Heart left ventricle (tissue), 16 donors: ENCODE measurements at places on chromosomes 7 and 10.

DNA sequence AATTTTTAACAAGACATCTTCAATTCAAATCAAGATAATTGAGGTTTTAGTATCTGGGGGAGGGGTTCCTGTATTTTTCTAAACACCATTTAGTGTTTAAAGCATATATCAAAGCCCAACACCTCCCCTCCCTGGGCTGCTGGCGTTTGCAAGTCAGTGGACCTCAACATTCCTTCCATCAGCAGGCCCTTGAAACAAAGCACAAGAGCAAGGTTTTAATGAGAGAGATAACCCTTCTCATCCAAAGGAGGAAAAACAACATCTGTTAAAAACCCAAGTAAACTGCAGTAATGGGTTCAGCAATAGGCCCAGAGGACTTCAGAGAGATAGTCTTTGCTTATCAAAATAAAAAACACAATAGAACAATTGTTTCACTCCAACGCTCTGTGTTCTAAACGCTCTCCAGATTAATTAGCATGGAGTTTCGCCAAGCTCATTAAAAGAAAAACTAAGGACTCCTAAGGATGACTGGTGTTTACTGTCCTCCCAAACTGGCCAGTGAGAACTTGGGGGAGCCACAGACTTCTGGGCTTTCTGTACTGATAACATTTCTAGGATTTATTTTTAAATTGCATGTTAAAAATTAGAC lies 2.5 kb downstream of the JCAD start:
- no peak for DNase-seq

DNA sequence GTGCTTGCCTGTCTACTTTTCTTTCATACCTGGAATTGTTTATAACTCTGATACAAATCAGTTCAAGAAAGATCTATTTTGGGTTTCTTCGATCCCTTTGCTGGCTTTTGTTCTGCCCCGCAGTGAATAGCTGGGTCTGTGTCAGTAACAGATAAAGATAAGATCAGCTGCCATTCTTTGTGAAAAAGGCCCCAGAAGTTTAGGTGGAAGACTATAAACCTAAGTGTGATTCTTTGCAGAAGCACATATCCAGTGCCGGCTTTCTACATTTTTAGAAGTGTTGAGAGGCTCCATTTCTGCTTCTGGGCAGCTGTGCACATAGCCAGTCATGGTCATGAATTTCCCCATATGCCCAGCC lies 686.4 kb upstream of the C7orf33 start:
- DNase-seq, result no peak

GRCh38 chr7:143381427-143382125 lies 431 bp downstream of the ZYX start:
- peak; percentile 91 for DNase-seq

GRCh38 chr10:107689323-107689722 lies 524.8 kb upstream of the SORCS1 start:
- DNase-seq, result no peak

DNA sequence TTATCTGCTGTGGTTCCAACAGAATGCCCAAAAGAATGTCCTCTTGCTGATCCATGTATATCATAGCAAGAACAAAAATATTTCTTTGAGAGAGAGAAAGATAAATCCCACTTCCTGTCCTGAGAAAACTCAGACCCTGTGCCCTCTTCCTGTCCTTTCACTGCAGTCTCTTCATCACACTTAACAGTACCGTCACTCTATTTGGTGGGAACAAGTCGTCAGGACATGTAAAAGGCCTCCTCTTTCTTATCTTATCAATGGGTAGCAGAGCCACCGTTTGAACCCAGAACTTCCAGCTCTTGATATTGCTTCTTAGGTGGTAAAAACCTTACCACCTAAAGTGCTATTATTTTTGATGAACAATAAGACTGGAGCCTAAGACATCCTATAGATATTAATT lies 43.9 kb downstream of the CHRM2 start:
- no peak for DNase-seq

- DNase-seq, result no peak
These were observed 92.0 kb downstream of the MDFIC start for GRCh38 chr7:115013886-115014285.

DNA sequence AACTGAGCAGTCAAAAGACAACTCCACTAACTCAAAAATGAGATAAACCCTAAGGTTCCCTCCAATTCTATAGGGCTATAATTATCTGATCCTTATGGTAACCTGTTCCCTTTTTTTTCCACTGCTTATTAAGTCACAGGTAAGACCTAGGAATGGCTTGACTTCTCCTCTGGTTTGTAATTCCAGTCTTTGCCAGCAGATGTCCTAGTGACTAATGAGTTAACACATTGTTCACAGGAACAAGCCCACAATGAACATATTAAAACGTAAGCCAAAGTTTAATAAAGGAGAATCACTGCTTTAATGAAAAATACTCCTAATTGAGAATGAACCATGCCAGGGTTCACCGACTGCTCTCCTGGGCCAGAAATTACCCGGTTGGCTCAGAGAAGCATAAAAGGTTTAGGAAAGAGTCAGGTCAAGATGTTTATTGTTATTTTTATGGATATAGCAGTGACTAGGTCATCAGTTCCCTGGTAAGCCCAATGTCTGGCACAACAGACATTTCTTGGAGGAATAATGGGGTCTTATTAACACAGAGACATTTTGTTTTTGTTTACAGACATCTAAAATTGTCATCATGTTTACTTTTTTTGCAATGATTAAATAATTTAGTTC lies 120.1 kb downstream of the ELAPOR2 start:
- DNase-seq, result peak; percentile 26

DNA sequence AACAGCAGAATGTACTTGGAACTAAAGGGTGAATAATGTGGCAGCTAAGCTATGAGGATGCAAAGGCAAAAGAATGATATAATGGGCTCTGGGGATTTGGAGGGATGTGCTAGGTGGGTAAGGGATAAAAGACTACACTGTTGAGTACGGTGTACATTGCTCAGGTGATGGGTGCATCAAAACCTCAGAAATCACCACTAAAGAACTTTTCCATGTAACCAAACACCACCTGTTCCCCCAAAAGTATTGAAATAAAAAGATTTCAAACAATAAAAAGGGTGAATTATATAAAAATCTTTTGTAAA lies 1.6 kb upstream of the CHCHD2 start:
- no peak for DNase-seq

DNA sequence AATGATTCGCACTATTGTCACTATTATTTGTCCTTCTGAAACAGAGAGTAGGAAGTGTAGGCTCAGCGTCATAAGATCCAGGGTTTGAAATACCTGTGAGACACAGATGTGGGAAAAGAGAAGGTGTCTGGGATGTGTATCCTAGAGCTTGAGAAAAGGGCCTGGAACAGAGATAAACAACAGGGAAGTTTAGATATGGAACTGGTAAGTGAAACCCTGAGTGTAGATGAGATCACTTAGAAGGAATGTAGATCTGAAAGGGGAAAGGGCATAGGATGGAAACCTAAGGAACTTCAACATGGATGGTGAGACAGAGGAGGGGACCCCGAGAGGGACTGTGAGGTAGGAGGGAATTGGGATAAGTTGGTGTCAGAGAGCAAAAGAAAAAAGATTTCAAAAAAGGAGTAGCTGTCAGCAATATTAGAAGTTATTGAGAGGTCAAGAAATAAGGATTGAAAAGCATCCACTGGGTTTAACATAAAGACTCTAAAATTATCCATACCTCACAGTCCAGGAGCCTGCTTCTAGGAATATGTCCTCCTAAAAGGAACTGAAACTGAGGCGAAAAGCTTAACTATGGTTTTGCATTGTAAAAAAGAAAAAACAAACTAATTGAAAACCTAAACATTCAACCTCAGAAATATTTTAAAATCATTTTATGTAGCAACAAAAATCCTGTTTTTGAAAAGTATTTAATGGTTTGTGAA lies 119.2 kb upstream of the NPVF start:
- no peak for DNase-seq

DNA sequence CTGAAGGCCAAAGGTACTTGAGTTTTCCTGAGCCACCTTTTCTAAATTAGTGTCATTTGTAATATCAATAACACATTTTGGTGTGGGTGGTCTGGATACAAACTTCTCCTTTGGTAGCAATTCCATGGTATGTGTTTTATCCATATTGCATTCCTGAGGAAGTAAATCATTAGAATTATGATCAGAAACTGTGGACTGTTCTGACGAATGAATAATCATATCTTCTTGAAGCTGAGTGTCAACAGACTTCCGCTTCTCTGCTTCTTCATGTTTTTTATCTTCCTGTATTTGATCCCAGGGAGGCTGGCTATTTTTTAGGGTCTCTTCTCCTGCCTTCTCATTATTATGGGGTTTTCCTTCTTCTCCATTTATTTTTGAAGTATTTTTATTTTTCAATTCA lies 81.4 kb downstream of the NRBF2 start:
- no peak for DNase-seq

GRCh38 chr7:30224511-30225062 lies 59.8 kb upstream of the ZNRF2 start:
- DNase-seq, result no peak

- no peak for DNase-seq
These were observed 67.5 kb downstream of the MAD1L1 start for GRCh38 chr7:2165239-2165609.

GRCh38 chr7:26179422-26179821 lies 21.1 kb downstream of the HNRNPA2B1 start:
- no peak for DNase-seq
